Osteocyte (in vitro differentiated cells): ENCODE measurements at places on chromosomes 1 and 21. TPM values are rescaled to one million over a fixed set of nuclear protein-coding genes. Genes with fewer than 3 reads are reported as not detected.

DNA sequence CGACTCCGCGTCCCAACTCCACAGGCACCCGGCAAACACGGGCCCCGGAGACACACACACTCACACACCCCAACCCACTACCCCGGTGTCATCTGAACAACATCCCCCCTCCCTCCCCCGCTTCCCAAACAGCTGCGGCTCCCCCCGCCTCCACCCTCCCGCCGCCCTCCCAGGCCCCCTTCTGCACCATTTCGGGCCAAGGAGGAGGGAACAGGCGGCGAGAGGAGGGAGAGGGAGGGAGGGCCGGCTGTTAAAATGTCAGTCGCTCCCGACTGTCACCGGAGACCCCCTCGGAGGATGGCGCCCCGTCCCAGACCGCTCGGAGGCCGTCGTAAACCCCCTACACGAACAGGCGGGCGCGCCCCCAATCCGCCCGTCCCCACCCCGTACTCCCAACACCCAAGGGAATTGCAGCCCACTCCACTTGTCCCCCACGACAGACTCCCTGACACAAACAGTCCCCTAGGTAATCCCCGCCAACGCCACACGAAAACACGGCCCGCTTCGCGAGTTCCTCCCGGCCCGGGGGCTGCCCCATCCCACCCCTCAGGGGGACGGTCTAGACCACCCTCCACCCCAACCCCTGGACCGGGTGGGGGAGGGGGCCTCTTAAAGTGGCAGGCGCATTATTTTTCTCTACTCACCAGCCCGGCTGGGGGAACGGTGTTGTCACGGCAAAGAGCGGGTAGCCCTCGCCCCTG lies 583 bp downstream of the MEF2D start:
- no peak for DNase-seq

DNA sequence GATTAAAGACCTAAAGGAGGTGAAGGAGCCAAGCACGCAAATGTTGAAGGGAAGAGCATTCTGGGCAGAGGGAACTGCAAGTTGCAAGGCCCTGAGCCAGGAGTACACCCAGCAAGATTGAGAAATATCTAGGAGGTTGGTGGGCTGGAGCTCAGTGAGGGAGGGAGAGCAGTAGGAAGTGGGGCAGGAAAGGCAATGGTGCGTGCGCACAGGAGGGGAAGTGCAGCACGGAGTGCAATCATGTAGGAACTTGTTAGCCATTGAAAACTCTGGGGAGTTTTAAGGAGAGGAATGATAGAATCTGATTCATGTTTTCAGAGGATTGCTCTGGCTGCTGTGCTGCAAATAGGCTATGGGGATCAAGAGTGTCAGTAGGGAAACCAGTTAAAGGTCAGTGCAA lies 13.2 kb upstream of the IGSF3 start:
- no peak for DNase-seq

GRCh38 chr1:197671140-197671539 lies 104.1 kb downstream of the DENND1B start:
- no peak for DNase-seq

DNA sequence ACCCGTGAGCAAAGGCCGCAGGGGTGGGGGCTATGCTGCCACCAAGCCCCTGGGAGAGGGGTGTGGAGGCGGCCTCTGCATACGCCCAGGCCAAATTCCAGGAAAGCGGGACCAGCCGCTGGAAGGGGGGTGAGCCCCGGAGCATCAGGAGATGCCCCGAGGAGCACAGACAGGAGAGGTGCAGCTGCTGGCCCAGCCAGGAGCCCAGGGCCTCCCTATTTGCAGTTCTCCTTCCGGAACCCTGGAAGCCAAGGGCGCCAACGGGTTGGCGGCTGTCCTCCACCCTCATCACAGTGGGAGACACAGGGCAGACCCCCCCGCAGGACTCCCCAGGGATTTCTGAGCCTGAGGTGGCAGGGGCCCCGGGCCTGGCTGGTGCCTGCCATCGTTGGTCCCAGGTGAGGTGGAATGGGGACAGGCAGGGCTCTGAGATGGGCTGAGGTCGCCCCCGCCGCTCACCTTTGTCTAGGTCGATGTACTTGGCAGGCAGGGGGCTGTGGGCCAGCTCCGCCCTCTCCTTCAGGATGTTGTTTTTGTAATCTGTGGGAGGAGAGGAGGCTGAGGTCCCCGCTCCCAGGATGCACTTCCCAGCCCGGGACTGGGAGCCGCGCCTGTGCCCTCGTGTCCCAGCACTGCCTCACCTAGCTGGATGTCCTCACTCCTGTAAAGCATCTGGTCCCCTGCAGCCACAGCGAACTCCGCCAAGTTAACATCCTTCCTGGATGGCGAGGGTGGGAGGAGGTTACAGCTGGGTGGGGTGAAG lies 4.4 kb upstream of the DVL1 start:
- no peak for DNase-seq

DNA sequence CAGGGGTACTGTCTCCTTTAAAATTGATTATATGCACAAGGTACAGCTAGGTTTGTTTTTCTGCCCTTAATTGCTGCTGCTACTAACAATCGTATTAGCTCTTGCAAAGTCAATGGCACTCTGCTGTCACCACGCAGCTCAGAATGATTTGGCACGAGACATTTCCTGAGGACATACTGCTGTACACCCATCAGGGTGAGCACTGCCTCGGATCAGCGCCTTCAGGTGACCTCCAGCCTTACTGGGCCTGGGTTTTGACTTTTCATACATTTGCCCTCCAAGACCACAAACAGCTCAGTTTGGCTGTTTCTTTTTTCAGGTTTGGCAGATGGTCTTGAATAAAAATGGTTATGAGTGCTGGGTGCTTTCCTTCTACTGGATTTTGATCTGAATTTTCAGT lies 110.9 kb downstream of the NTPCR start:
- DNase-seq: no peak

DNA sequence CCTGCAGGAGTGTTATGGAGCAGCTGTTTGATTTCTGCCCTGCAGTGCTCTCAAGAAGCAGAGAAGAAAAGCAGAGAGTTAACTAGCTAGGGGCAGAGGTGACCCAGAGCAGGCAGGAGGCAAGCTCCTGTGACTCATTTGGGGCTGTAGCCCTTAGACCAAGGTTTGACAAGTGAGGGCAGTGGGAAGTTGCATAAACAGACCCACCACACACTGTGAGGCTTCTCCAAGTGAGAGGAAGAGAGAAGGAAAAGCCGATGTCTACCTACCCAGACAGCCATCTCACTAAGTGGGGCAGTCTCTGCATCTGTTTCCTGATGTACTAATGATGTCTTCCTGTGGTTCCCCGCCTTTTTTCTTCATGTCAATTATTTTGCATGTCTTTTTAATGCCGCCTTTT lies 159.9 kb upstream of the NR5A2 start:
- DNase-seq: no peak

- DNase-seq: no peak
Measured at GRCh38 chr21:41037212-41037611, 130.7 kb upstream of the BACE2 start.

- no peak for DNase-seq
Measured at GRCh38 chr1:205271277-205271676, 43.5 kb downstream of the TMCC2 start.

GRCh38 chr1:15282038-15282437 lies 35.0 kb downstream of the FHAD1 start:
- no peak for DNase-seq

- DNase-seq: no peak
Measured at GRCh38 chr21:29365661-29366265, 67.0 kb downstream of the BACH1 start.

GRCh38 chr1:8632102-8632501 lies 185.3 kb downstream of the RERE start:
- DNase-seq: no peak

DNA sequence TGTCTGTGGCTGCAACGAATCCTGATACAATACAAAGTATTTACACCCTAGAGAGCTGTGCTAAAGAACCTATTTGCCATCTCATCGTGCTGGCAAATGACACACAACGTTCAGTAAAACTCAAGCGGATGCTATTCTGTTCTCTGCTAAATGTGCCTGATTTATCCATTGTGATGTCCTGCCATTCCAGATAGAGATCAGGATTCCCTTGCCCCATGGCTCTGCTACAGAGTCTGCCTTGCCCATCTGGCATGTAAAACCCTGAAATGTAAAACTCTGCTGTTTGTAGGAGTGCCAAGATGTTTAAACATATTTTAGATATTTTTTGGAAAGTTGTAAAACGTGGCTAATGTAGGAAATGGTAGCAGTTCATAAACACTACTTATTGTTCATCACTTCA lies 20.0 kb upstream of the IGSF5 start:
- DNase-seq: no peak

GRCh38 chr1:33275195-33275594 lies 18.9 kb downstream of the ZNF362 start:
- no peak for DNase-seq

DNA sequence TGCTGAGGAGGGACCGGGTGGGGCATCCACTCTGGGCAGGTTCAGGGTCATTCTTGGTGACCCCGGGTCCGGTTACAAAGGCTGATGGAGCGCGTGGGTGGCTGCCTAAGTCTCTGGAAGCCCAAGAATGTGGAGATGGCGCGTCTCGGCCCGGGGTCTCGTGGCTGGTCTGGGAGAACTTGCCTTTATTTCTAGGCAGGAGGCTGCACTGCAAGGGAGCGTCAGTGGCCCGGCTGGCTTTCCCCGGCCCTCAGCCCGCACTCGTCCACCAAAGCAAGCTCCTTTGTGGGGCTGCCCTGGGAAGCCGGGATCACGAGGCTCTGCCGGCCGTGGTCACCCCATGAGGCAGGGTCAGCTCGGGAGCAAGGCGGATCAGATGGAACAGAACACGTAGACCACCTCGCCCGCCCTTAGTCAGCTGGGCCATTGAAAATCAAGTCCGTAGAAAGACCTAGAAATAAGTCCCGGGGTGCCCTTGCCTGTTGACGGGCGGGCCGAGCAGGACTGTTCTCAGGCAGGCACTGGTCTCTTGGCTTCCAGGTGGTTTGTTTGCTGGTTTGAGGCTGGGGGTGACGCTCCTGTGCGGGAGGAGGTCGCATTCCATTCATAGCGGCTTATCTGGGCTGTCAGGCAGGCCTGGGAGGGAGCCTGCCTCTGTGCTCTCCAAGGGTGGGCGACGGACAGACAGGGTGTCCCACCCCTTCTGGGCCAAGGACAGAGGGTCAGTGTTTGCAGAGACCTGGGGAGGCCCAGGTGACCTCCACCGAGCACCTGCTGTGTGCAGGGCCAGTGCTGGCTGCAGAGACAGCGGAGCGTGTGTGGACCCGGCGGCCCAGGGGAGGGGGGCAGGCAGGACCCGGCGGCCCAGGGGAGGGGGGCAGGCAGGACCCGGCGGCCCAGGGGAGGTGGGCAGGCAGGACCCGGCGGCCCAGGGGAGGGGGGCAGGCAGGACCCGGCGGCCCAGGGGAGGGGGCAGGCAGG lies 25.8 kb downstream of the COL18A1 start:
- DNase-seq: no peak

GRCh38 chr21:20971296-20971921 lies 26.8 kb upstream of the NCAM2 start:
- DNase-seq: no peak

GRCh38 chr1:196649990-196650389 lies 1.9 kb upstream of the CFH start:
- DNase-seq: no peak

DNA sequence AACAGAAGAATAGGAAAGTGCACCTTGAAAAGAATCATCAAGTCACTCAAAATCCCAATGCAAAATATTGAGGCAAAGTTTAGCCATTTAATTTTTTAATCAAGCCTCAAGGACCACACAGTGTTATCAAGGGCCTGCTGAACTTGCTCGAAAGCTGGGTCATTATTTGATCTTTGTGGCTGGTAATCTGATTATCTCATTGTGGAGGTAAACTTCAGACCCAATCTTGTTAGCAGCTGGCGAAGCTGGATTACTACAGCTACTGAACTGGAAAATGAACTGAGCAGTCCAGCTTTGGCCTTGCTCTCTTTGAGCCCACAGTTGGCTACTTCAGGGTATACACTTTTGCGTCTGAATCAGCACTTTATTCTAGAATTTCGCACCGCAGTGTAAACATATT lies 94.4 kb downstream of the BARHL2 start:
- no peak for DNase-seq

DNA sequence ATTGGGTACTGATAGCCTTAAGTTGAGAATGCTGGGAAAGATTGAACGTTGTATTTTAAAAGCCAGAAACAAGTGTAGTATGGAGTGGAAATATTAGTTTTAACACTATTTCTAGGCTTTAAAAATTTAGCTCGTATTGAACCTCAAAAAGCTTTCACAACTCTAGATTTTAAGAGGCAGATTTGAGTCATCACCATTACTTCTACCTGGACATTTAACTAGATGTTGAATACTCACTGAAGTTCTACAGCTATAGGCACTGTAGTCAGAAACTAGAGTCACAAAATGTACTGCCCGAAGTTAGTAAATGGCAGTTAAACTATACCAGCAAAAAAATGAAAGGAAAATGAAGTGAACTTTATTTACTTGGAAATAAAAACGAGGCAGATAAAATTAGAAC lies 96.5 kb downstream of the NEK7 start:
- DNase-seq: no peak

- no peak for DNase-seq
Measured at GRCh38 chr1:179883745-179884138, 1.7 kb downstream of the TOR1AIP1 start.

- no peak for DNase-seq
Measured at GRCh38 chr1:206739411-206740076, 31.0 kb upstream of the IL19 start.

DNA sequence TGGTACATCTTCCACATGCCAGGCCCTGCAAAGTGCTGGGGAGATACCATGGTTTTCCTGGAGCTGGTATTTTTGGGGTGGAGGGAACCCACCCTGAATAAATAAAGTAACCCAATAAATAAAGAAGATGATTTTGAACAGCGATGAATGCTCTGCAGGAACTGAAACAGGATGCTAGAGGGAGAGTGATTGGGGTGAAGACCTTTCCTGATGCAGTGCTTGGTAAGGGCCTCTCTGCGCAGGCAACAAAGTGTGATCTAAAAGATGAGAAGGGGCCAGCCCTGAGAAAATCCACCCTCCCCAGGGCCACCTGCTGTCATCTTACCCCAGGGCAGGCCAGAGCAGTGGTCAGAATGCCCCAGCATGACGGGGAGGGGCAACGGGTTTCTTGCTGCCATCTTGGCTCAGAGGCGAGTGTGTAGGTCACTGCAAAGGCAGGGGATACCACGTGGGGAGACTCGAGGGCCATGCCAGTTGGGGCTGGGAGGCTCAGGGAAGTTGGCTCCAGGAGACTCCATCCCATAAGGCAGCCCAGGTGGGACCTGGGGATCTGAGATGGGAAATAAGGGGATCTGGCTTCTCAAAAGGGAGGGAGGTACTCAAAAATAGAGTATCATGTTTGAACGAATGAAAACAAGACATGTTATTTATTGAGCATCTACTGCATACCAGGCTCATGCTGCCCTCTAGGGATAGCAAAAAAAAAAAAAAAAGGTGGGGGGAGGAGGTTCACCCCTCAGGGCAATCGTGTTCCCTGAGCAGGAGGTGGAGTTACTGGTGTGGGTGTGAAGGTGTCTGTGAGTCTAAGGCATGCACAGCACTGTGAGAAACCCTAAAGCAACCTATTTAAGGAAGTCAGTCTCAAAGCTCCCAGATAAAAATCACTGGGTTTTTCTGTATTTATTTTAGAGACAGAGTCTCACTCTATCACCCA lies 2.8 kb downstream of the SRARP start:
- DNase-seq: no peak

The CCDC185 gene
- total RNA-seq: not detected in 2 replicates

The VHLL gene
- not detected in 2 replicates for total RNA-seq
